T-helper 22 cell (primary cell): ENCODE measurements at places on chromosomes 4 and X.
A peak's percentile ranks its signal among the peaks of the same experiment; 100 is the strongest.

GRCh38 chrX:11465648-11466411 lies 172.6 kb downstream of the AMELX start:
- no peak for DNase-seq

DNA sequence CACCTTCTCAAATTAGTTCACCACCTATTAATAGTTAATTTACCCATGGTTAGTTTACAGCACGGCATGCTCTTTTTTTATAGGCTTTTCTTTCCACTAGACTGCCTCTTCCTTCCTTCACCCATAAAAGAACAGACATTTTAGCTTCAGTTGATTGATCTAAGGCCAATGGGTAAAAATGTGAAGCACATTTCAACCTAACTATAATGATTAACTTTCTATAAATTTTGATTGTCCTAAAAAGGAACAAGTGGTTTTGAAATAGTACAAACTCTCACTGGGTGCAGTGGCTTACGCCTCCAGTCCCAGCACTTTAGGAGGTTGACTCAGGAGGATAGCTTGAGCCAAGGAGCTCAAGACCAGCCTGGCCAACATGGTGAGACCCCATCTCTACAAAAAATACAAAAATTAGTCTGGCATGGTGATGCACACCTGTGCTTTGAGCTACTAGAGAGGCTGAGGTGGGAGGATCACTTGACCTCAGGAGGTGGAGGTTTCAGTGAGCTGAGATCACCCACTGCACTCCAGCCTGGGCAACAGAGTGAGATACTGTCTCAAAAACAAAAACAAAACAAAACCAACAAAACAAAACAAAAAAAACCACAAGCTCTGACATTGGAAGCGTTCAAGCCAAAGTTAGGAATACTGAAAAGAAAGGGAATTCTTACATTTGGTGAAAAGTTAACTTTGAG lies 89.9 kb upstream of the FAT1 start:
- DNase-seq: no peak

- peak; percentile 7 for DNase-seq
These were observed 49.7 kb downstream of the RASL11B start for GRCh38 chr4:52911684-52912294.

- no peak for DNase-seq
These were observed 12.1 kb upstream of the CC2D2A start for GRCh38 chr4:15457406-15458201.

DNA sequence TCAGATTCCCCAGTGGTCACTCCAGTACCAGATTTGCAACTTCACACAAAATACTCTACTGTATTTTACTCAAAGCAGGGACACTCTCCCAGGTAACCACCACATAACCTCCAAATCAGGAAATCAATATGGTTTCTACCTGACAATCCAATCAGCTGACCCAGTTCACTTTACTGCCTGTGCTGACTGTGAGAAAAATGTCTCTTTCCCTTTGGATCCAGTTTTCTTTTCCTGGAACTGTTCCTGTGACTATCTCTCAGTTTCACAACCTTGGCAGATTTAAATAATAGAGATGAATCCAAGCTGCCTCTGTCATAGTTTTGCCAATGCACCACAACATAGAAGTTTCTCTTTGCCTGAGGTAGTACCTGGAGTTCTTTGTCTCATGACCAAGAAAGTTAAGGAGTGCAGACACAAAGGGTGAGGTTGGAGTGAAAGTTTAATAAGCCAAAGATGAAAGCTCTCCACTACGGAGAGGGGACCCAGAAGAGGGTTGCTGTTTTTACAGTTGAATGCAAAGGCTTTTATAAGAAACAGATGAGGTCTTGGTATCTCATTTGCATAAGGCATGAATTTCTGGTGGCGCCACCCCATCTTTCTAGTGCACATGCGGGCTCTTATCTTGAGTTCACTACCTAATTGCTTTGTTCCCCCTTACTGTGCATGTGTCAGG lies 29.7 kb upstream of the IL9R start:
- no peak for DNase-seq

GRCh38 chr4:102730968-102731533 lies 29.7 kb downstream of the MANBA start:
- no peak for DNase-seq

DNA sequence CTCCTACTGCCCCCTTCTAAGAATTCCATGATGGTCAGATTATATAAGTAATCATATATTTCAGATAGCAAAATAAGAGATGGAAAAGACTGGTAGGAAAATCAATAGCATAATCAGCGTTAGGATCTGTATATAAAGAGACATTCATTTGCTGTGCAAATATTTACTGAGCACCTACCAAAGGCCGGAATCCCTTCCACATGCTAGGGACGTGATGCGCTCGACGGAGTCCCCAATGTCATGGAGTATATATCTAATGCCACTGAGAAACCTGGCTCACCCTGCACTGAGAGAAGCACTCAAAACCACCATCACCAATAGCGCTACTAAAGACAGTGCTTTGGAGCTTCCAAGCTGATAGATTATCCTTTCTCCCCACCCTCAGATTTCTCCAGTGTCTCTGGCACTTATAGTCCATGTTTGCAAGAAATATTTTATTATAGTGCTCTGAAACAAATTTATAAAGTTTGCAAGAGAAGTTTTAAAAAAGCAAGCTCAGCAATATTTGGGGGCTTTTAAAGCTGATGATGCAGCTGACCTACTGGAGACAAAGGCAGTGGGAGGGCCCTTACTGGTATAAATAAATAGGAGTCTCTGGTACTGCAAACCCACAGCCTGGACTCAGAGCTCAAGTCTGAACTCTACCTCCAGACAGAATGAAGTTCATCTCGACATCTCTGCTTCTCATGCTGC lies at the start of gene CXCL13:
Gene CXCL13 (plus strand): TSS at position 611 of the 693 bp plus-strand sequence. CDS start 46 bp downstream, at position 657.
- DNase-seq: no peak

GRCh38 chr4:155889031-155889793 lies 14.3 kb upstream of the TDO2 start:
- no peak for DNase-seq

GRCh38 chr4:94852616-94853015 lies 94.9 kb downstream of the BMPR1B start:
- DNase-seq: no peak

GRCh38 chr4:122378711-122379110 lies at the start of gene ADAD1:
Gene ADAD1 (plus strand): TSS chr4:122379011. CDS start chr4:122380070, 1,059 bp downstream.
- no peak for DNase-seq

GRCh38 chrX:56974408-56974807 lies 20.9 kb downstream of the SPIN3 start:
- no peak for DNase-seq

GRCh38 chr4:99390055-99390454 lies 37.5 kb upstream of the ADH1C start:
- no peak for DNase-seq

- no peak for DNase-seq
These were observed 200.2 kb upstream of the UGT8 start for GRCh38 chr4:114398410-114398809.
